ENCODE measurements at places on chromosomes 16 and 17. TPM values are rescaled to one million over a fixed set of nuclear protein-coding genes. Genes with fewer than 3 reads are reported as not detected.

Gene CDK5R1
- total RNA-seq, result 0.51 TPM

Gene SDK2
- not detected for total RNA-seq

- no peak for DNase-seq
- H3K36me3 ChIP-seq, result no peaks in the 10 kb centered on the region
- no peak overlapping the region for H3K27ac ChIP-seq
- H3K4me1 ChIP-seq, result no peaks in the 10 kb centered on the region
These were observed 8.9 kb downstream of the MYH10 start for GRCh38 chr17:8621585-8621984.

DNA sequence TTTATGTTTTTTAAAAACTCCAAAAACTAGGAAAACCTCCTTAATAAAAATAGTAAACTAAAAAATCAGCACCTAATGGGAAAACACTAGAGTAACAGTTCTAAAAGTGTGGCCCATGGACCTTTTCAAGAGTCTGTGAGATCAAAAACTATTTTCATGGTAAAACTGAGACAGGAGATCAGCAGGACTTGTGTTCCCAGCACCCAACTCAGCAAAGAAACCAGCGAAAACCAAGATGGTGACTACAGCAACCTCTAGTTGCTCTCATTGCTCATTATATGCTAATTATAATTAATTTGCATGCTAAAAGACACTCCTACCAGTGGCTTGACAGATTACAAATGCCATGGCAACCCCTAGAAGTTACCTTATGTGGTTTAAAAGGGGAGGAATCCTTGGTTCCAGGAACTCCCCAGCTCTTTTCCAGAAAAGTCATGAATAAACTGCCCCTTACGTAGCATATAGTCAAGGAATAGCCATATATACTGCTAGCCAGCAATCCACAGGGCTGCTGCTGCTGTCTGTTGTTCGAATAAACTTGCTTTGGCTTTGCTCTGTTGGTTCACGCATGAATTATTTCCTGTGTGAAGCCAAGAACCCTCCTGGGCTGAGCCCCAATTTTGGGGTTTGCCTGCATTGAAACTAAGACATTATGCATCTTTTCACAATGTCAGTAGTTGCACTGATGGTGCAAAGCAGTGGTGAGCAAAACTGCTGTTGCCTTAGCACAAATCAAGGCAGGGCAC is 12.4 kb downstream of the CMTR2 start:
- no peak overlapping the region for H3K27ac ChIP-seq
- H3K27me3 ChIP-seq, result no peaks in the 10 kb centered on the region
- H3K4me1 ChIP-seq, result no peaks in the 10 kb centered on the region

DNA sequence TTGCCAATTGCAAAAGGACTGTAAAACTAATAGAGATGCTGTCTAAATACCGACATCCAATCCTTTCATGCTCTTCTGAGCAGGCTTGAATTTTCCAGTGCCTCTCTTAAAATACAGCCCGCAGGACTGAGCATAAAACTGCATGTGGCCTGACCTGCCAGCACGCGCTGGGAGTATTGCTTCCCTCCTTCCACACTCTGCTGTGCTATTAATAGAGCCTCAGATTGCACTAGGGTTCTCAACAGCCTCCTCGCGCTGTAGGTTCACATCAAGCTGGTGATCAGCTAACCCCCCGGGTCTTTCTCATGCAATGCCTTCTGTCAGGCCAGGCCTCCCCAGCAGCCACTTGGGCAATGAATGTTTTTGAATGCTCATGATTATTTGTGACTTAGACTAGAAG is 14.2 kb upstream of the MSI2 start:
- peaks cover 22% of the 10 kb centered on the region for H3K4me1 ChIP-seq
- H3K27ac ChIP-seq, result no peak overlapping the region
- no peaks in the 10 kb centered on the region for H3K27me3 ChIP-seq
- H3K4me3 ChIP-seq, result no peak overlapping the region
